ENCODE measurements at places on chromosomes 7 and 10.

- no peak for DNase-seq
Observed at GRCh38 chr7:98175260-98175940, 35.8 kb upstream of the BHLHA15 start.

DNA sequence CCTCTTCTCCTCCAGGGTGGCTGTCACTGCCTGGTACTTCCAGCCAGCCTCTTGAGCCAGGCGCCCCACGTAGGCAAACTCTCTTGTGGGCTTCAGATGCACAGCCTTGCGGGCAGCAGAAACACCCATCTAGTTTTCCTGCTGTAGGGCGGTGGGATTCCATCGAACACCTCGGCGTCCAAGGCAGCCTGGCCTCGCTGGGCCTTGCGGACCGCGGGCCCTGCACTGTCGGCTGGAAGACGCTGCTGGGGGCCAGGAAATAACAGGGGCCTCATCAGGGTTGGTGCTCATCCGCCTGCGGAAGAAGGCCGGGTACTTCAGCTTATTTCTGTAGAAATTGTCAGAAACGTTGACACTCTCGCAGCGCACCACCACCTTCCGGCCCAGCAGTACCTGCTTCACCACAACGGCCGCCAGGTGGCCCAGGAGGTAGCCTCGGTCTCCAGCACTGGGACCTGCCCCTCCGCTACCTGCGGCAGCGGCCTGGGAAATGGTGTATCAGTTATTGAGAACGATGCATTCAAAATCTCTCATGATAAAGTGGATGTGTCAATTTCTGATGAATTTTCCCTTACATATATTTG lies 61.1 kb downstream of the WDFY4 start:
- no peak for DNase-seq

- DNase-seq: no peak
Observed at GRCh38 chr10:119945805-119946204, 53.3 kb downstream of the SEC23IP start.

DNA sequence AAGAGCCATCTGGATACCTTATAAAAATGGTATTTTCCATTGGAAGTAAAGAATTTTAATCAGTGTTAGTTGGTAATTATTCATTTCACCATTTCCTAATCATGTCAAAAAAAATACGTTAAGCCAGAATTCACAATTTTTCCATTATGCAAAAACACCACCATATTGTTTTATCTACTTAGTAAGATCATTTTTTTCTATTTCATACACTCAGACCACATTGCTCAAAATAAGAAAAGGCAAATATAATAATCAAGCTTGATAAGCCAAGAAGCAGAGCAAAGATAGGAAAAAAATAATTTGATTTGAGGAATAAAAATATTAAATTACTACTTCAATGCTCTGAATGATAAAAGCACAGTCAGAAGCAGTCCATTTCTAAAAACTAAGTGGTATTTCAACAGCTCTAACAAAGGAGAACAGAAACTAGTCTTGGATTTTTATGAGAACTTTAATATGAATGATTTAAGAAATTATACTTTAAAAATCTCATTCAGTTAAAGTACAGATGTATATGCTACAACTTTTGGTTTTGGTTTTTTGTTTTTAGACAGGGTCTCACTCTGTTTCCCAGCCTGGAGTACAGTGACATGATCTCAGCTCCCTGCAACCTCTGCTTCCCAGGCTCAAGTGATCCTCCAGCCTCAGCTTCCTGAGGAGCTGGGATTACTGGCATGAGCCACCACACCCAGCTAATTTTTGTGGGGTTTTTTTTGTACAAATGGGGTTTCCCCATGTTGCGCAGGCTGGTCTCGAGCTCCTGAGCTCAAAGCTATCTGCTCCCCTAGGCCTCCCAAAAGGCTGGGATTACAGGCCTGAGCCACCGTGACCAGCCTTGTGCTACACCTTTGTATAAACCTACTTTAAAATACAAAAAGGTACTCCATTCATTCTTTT lies 46.6 kb downstream of the LRRN3 start:
- DNase-seq: peak; percentile 21

DNA sequence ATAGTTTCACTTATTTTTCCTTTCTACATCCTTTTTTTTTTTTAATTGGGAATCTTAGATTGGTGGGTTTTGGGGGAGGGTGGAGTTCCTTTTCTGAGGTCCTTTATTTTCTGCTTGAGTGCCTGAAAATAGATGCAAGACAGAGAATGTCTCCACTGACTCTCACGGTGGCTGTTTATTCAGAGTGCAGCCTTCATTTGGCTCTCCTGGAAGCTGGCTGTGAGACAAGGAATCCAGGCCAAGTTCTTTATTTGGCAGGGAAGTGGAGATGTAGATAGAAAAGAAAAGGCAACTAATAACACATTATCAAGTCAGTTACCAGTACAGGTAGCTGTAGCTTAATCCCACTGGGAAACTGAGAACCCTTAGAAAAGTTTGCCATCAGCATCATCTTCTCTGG lies 118.6 kb downstream of the CNTNAP2 start:
- DNase-seq: no peak

DNA sequence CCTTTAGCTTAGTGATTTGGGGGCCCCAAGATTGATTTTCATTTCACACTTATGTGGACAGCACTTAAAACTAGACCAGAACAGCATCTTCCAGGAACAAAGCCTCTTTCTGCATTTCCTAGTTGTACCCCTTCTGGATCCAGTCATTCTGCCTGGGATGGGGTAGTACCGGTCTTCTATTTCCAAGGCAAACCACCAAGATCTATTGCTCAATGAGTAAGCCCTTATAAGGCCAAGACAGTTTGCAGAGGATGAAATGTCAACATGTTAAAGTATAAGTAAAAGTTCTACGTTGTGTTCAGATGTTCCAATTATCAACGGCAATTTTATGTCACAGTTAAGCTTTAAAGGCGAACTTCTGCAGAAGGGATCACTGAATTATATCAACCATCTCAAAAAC lies 106.9 kb upstream of the ZNF746 start:
- no peak for DNase-seq

DNA sequence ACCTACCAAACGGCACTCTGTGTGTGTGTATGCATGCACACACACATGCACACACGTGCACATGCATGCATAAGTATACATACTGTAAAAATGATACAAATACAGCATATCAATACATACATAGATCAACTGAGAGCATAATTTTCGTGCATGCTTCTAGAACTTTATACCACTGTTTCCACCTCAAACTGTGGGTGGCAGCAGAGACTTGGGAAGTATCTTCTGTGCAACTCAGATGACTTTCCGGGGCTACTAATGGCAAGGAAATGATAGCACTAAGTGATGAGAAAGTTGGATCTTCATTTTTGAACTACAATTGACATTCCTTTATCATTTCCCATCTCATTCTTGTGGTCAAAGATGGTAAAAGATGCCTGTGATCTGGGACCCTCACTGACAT lies 570.7 kb downstream of the REEP3 start:
- no peak for DNase-seq

GRCh38 chr10:59362959-59363381 lies 621 bp upstream of the FAM13C start:
- DNase-seq: no peak

- DNase-seq: no peak
Observed at GRCh38 chr7:8060241-8060640, 91.6 kb downstream of the GLCCI1 start.

- DNase-seq: no peak
Observed at GRCh38 chr7:32048970-32049491, 21.2 kb downstream of the PDE1C start.

DNA sequence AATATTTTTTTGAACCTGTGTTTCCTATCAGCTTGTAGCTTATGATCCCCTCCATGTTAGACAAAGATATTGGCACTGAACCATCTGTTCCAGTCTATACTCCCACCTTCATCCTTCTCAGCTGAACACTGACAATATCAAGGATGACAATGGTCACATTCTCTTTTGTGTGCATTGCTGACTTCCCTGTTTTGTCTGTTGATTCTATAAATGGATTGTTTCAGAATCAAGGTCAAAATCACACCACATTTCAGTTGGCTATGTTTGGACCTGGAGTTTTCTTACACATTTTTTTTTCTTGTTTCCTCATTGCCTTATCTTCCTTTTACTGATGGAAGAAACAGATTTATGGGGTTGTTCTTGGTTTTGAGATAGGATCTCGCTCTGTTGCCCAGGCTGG lies 11.3 kb upstream of the SMURF1 start:
- no peak for DNase-seq

GRCh38 chr10:45580371-45581215 lies 92.0 kb downstream of the ZFAND4 start:
- peak; percentile 52 for DNase-seq

All from CD4-positive, alpha-beta T cell treated with Interleukin-1 beta for 1 hour (primary cell).